K562 (cell line): ENCODE measurements at places on chromosomes 3 and 15. TPM values are rescaled to one million over a fixed set of nuclear protein-coding genes. Genes with fewer than 3 reads are reported as not detected.

C15orf62 gene
- 0.40 and 0.45 TPM in 2 replicates for total RNA-seq

CCK gene
- not detected in 2 replicates for total RNA-seq

ITIH3 gene
- 0.25 and 0.35 TPM in 2 replicates for total RNA-seq

CSPG5 gene
- total RNA-seq, result 2.9 and 3.3 TPM in 2 replicates

TGM4 gene
- total RNA-seq, result not detected in 2 replicates

TIPIN gene
- total RNA-seq, result 27.4 and 28.0 TPM in 2 replicates

SLC25A20 gene
- 15.9 and 17.8 TPM in 2 replicates for total RNA-seq

SPSB4 gene
- 0.07 TPM in 1 of 2 replicates, not detected in the other for total RNA-seq

CHRNA7 gene
- total RNA-seq, result not detected in 2 replicates

DNA sequence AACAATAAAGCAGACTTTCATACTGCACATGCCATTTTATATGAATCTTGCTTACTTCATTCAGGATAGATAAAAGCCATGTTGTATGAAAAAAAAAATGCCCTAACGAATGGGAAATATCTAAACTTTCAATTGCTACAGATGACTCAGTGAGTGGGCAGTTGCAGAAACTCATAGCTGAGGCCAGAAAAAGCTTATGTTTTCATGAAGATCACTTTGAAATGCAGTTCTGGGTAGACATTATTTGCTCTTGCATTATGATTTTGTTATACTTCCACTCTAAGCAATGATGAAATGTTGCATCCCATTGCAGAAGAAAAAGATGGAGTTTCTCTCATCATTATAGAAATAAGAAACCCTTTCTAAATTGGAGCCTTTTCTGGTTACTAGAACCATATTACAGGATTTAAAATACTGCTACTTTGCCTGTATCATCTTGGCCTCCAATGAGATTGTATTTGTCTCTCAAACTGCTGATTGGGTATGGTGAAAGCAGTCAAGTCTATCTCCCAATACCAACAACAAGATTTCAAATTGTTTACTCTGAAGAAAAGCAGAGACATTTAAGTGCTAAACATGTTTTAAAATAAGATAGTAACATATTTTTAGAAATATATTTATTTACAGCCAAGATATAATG lies 17.0 kb downstream of the PEAK1 start:
- H3K36me3 ChIP-seq, result no peaks in the 10 kb centered on the region
- no peak overlapping the region for H3K4me3 ChIP-seq
- no peaks in the 10 kb centered on the region for H3K27me3 ChIP-seq
- DNase-seq, result no peak

DNA sequence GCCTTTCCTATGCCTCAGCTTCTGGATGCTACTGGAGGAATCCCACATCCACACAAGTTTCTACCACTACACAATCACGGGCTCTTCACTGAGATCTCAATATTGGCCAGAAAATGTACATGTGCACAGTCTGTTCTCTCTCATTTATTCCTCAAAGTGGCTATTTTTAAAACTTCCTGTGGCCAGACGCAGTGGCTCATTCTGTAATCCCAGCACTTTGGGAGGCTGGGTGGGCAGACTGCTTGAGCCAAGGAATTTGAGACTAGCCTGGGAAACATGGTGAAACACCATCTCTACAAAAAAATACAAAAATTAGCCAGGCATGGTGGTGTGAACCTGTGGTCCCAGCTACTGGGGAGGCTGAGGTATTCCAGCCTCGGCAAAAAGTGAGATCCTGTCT lies 91.4 kb upstream of the PRTG start:
- H3K36me3 ChIP-seq, result 0 out of 3 replicates have a peak, but pooled peaks cover 5% of the 10 kb centered on the region
- H3K4me3 ChIP-seq, result no peak overlapping the region
- no peaks in the 10 kb centered on the region for H3K4me1 ChIP-seq
- no peak overlapping the region for H3K27ac ChIP-seq
- no peaks in the 10 kb centered on the region for H3K27me3 ChIP-seq

GRCh38 chr15:28936481-28936881 lies 50.7 kb downstream of the APBA2 start:
- H3K27ac ChIP-seq, result no peak overlapping the region
- H3K4me1 ChIP-seq, result peaks cover 30% of the 10 kb centered on the region
- H3K4me3 ChIP-seq, result no peak overlapping the region
- DNase-seq, result no peak

- peaks cover 24% of the 10 kb centered on the region for H3K27me3 ChIP-seq
- DNase-seq, result no peak
- H3K4me3 ChIP-seq, result no peak overlapping the region
Measured at GRCh38 chr3:42509111-42509510, 6.7 kb downstream of the VIPR1 start.

DNA sequence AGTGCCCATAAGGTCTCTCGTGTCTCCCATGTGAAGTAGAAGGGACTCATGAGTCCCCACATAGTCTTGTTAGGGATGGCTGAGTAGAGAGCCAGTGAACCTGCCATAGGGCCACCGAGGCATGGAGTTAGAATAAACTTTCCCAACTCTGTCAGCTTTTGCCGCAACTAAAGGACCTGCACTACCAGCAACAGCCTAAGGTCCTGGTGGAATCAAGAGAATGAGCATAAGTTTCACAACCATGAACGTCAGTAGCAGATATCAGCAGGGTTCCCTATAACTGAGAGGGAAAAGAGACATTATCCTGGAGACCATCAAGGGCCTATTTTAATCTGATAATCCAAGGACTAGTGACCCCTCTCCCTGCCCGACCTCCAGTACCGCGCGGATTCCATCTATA lies 60.3 kb upstream of the FNDC3B start:
- no peaks in the 10 kb centered on the region for H3K27me3 ChIP-seq
- H3K4me1 ChIP-seq, result peaks cover 58% of the 10 kb centered on the region
- H3K27ac ChIP-seq, result no peak overlapping the region
- DNase-seq, result no peak
- no peak overlapping the region for H3K4me3 ChIP-seq
- no peaks in the 10 kb centered on the region for H3K36me3 ChIP-seq

DNA sequence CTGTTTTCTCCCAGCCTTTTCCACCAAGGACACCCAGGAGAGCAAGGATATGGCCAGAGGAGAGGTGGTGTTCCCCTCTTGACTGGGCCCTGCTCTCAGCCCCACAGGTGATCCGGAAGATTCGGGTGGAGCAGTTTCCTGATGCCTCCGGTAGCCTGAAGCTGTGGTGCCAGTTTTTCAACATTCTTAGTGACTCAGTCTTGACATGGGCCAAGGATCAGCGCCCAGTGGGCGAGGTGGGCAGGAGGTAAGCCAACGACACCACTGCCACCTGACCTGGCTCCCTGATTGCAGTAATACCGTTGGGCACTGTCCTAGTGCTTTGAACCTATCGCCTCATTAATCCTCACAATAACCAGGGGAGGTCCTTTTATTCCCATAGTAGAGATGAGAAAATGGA lies 25.3 kb upstream of the SLC28A1 start:
- H3K4me1 ChIP-seq, result peaks cover 9% of the 10 kb centered on the region
- no peak overlapping the region for H3K27ac ChIP-seq
- no peak for DNase-seq

DNA sequence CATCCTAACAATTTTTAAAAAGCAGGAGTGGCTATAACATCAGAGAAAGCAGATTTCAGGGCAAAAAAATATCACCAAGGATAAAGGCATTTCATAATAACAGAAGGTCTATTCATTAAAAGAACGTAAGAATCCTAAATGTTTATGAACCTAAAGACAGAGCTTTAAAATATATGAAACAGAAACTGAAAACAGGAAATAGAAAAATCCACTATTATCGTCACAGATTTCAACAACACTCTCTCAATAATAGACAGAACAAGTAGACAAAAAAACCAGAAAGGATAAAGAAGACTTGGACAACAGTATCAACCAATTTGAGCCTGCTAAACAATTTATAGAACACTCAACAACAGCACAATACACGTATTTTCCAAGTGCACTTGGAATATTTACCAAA lies 71.4 kb downstream of the FBXL22 start:
- no peak overlapping the region for H3K27ac ChIP-seq
- H3K36me3 ChIP-seq, result peaks cover 94% of the 10 kb centered on the region
- no peak overlapping the region for H3K4me3 ChIP-seq
- no peak for DNase-seq

- H3K36me3 ChIP-seq, result no peaks in the 10 kb centered on the region
- peaks cover 21% of the 10 kb centered on the region; the same call in 2 of the 3 replicates for H3K4me1 ChIP-seq
- no peak for DNase-seq
- H3K27me3 ChIP-seq, result no peaks in the 10 kb centered on the region
- H3K4me3 ChIP-seq, result no peak overlapping the region
- no peak overlapping the region for H3K27ac ChIP-seq
Measured at GRCh38 chr3:124635169-124635539, 95.1 kb upstream of the UMPS start.

GRCh38 chr3:87332789-87333188 lies 56.4 kb upstream of the POU1F1 start:
- DNase-seq, result no peak
- H3K4me3 ChIP-seq, result no peak overlapping the region
- no peaks in the 10 kb centered on the region for H3K27me3 ChIP-seq
- H3K4me1 ChIP-seq, result no peaks in the 10 kb centered on the region; the same call in 2 of the 3 replicates

DNA sequence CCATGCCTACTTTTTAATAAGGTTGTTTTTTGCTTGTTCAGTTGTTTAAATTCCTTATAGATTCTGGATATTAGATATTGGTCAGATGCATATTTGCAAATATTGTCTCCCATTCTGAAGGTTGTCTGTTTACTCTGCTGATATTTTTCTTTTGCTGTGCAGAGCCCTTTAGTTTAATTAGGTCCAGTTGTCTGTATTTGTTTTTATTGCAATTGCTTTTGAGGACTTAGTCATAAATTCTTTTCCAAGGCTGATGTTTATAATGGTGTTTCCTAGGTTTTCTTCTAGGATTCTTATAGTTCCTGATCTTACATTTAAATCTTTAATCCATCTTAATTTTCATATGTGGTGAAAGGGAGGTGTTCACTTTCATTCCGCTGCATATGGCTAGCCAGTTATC lies 77.4 kb downstream of the PTPRG start:
- H3K36me3 ChIP-seq, result no peaks in the 10 kb centered on the region
- no peaks in the 10 kb centered on the region for H3K27me3 ChIP-seq
- no peak for DNase-seq
- H3K4me3 ChIP-seq, result no peak overlapping the region
- H3K27ac ChIP-seq, result no peak overlapping the region

- H3K27ac ChIP-seq, result no peak overlapping the region
- no peaks in the 10 kb centered on the region for H3K4me1 ChIP-seq
- peaks cover 26% of the 10 kb centered on the region for H3K27me3 ChIP-seq
- no peaks in the 10 kb centered on the region for H3K36me3 ChIP-seq
Measured at GRCh38 chr3:43785551-43785950, 94.8 kb downstream of the ABHD5 start.

DNA sequence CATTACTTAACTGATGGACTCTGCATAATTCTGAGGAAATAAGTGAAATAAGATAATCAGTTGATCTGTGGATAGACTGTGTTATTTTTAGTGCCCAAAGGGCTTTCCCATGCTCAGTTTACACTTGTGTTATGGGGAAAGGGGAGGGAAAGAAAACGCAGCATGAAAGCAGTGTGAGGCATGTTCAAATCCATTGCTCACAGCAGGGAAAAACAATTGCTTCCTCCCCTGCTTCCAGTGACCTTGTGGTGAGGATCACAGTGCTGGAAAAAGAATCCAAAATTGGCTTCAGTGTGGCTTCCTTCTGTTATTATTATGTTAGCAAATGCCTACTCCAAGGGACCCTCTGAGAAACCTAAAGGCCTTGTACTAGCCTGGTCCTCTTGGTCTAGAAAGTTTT lies 285.1 kb upstream of the CDIN1 start:
- no peaks in the 10 kb centered on the region for H3K27me3 ChIP-seq
- no peak overlapping the region for H3K4me3 ChIP-seq
- no peak for DNase-seq

GRCh38 chr15:50790778-50791453 lies 25.4 kb upstream of the SPPL2A start:
- no peaks in the 10 kb centered on the region; the same call in 2 of the 3 replicates for H3K4me1 ChIP-seq
- H3K36me3 ChIP-seq, result no peaks in the 10 kb centered on the region
